ENCODE measurements at places on chromosomes 1 and 21.
A peak's percentile ranks its signal among the peaks of the same experiment; 100 is the strongest.

- DNase-seq, result no peak
These were observed 13.3 kb upstream of the TTF2 start for GRCh38 chr1:117046781-117047180.

DNA sequence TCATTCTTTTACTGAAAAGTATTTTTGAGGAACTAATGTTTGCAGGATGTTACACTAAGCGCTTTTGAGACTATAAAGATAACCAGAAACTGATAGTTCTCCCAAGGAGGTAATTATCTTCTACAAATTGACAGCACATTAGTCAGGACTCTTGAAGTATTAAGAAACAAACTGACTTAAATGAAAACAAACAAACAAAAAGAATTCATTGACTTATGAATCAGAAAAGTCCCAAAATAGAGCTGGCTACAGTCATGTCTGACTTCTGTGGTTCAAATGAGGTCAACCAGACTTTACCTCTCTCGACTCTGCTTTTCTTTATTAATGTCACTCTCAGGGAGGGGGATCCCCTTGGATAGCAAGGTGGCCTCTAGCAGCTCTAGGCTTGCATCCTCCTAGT lies 296.8 kb downstream of the TPR start:
- DNase-seq, result no peak

DNA sequence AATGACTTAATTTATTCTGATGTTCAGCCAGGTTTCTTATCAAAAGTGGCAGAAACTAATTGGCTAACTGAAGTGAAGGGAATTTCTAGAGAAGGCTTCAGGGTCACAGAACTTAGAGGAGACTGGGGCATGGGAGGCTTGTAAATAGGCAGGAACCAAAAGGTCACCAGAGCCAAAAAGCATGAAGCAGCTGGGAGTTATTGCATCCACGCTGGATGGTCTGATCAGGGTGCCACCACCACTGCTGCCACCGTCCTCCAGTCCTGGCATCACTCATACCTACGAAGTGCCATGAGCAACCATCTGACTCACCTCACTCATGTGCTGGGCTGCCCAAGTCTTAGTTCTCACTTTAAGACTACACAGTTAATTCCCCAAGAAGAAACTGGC lies 82.5 kb upstream of the DPH5 start:
- no peak for DNase-seq

DNA sequence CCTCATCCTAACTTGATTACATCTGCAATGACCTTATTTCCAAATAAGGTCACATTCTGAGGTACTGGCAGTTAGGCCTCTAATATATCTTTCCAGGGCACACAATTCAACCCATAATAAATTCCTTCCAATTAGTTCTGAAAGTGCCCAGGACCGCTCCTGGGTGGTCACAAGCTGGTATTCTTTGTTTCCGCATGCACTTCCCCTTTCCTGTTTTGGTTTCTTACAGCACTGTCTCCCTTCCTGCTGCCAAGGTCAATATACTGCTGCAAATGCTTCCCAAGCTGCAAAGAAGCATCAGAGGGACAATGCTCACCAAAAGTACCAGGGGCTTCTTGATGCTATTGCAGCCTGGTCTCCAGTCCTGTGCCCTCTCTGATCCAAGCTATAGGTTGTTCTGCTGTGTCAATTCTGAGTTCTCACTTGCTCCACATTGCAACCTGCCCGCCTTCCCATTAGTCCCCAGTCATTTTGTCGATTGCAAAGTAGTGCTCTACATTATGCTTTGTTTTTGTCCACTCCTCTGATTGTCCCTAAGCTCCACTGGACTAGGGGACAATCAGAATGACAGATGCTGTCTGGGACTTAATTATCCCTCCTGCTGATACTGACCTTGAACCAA lies 13.9 kb upstream of the XPR1 start:
- DNase-seq, result no peak

GRCh38 chr1:199590708-199591107 lies 436.8 kb upstream of the NR5A2 start:
- no peak for DNase-seq

DNA sequence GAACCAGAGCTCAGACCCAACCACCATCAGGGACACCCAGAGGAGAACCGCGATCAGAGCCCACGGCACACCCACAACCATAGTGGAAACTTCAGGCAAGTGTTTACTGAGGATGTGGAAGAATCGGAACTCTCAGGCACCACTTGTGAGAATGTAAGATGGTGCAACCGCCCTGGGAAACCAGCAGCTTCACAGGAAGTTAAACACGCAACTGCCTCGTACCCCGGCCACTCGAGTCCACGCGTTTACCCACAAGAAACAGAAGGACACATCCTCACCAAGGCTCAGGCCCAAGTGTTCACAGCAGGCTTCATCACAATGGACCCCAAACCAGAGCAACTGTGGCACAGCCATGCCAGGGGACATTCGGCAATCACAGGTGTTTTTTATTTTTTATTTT lies 51.4 kb upstream of the COL6A2 start:
- no peak for DNase-seq

GRCh38 chr1:54791880-54792522 lies 9.1 kb downstream of the TTC22 start:
- DNase-seq, result no peak

- no peak for DNase-seq
These were observed 47.9 kb upstream of the BCAR3 start for GRCh38 chr1:93729502-93729901.

GRCh38 chr1:40267767-40268187 lies 9.7 kb downstream of the ZMPSTE24 start:
- peak; percentile 92 for DNase-seq

DNA sequence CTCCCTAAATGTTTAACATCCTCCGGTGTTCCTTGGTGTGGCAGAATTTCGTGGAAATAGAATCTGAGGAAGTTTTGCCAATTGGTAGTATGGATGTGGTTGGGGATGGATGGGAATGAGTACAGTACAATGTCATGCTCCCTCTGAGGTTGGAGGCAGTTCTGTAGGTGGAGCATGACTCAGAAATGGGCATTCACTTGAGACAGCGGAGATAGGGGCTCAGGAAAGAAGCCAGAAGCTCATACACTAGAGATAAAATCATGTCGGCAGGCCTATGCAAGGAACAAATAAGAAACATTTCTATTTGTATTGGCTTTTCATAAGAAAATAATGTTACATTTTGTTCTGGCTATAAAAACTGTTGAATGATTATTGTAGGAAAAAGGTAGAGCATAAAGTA lies 196.0 kb downstream of the URB2 start:
- DNase-seq, result no peak

GRCh38 chr1:234913278-234913649 lies 215.4 kb downstream of the TOMM20 start:
- no peak for DNase-seq

DNA sequence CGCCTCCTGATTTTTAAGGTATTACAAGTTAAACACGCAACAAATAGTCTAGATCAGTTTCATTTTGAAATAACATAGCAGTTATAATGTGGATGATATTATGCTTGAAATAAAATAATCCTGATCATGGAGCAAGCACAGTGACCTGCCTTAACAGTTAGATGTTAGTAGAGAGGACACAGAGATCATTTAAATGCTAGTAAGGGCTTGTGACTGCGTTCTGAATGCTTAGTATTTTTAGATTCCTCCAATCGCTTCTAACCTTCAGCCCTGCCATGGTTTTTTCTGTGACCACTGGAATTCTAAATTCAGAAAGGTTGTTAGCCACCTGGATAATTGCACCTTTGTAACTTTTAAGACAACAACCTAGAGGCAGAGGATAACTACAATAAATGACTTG lies 46.4 kb downstream of the KIF26B start:
- DNase-seq, result no peak

DNA sequence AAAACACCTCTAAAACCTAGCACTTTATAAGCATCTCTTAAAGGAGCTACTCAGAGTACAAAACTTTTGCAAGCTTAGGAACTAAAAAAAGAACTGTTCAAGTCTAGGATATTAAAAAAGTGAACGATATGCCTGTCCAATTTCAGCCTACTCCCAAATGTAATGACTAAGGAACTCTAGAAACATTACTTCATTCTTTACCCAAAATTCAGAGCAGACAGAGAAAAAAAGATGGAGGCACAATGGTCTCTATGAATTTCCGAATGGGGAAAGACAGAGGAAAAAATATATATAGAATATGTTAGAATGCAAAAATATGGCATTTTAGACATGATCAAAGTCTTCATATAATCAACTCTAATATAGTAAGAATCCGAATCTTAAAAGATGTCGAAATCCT lies 61.2 kb downstream of the TP53BP2 start:
- DNase-seq, result no peak

GRCh38 chr1:226454349-226454748 lies 46.5 kb upstream of the PARP1 start:
- DNase-seq, result no peak

DNA sequence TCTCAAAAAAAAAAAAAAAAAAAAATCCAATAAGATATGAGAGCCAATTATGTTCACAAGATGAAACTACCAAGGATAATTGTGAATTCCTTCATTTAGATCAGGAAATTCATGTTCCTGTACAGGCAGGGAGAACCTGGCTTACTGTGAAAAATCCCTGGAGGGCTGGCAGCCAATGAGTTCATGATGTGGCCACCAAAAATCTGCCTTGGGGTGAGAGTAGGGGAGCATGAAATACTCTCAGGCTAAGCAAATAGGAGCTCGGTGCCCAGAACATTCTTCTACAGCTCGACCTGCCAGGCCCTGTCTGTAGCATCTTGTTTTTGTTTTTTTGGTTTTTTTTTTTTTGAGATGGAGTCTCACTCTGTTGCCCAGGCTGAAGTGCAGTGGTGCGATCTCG lies 50.1 kb downstream of the PIK3CD start:
- no peak for DNase-seq

DNA sequence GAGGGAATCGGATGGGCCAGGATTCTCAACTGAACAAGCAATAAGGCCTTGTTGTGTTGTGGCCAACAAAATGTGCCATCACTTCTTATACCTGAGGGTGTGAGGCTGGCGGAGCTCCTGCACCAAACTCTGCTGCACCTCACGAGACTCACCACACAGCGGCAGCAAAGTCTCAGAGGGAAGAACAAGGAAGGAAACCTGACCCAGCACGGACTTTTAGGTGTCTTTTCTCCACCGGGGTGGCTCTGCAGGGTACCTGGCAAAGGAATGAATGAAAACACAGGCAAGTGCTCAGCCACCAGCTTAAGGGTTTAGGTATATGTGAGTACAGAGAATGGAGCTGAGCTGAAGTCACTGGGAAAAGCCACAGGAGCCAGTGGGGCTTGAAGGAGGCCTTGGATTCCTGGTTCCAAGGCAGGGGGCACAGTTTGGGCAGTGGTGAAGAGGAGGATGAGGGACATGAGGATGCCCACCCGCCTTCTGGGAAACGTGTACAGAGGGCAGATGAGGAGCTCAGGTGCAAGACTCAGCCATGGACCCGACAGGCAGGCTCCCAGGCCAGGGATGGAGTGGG lies 31.1 kb upstream of the HSD3B1 start:
- DNase-seq, result peak; percentile 19

GRCh38 chr1:63827411-63828321 lies 53.8 kb downstream of the ROR1 start:
- peak; percentile 79 for DNase-seq

GRCh38 chr1:19436716-19437476 lies 48.4 kb downstream of the CAPZB start:
- DNase-seq, result no peak

GRCh38 chr1:4794020-4794780 lies 139.8 kb downstream of the AJAP1 start:
- no peak for DNase-seq

DNA sequence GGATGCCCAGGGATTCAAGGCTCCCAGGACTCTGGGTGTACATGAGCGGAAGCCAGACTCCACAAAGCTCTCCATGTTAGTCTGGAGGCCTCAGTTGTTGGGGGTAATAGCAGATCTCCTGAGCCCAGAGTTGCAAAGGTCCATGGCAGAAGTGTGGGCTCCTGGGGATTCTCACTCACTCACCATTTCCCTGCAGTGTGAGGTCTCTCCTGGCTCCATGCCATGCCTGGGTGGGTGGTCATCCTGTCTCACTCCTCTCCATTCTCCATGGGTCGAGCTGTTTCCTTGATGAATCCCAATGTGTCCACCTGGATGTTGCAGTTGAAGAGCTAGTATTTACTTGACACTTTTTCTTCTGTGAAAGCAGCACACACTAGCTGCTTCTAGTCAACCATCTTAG lies 156.8 kb upstream of the LRRC7 start:
- DNase-seq, result no peak

DNA sequence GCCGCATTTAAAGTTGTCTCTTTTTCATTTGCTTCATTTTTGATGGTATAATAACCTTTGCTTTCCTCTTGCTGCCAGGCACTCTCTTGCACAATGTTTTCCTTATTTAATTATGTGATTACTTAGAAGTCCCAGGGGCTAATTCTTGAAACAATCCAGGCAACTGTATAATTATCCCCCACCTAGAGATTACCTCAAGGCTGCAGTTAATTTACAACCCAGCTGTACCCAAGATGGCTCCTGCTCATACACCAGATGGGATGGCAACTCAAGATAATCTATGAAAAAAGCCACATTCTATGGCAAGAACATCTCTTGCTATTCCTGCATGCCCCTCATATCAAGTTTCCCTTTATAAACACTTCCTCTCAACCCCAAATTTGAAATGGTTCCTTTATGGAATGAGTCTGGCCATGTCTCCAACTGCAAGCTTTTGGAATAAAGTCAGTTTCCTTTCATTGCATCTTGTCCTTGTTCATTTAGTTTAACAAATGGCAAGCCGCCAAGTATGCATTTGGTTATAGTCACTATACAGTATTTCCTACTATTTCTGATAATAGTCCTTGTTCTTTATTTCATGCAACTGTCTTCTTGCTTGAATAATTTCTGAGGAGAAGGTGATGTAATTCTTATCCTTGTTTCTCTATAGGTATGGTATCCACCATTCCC lies 1042.6 kb downstream of the PLA2G4A start:
- DNase-seq, result peak; percentile 1

GRCh38 chr1:32106663-32107275 lies 1.1 kb upstream of the KPNA6 start:
- no peak for DNase-seq

GRCh38 chr1:98327220-98327861 lies 334.2 kb upstream of the SNX7 start:
- DNase-seq, result peak; percentile 81

- DNase-seq, result no peak
These were observed 9.6 kb downstream of the DIP2A start for GRCh38 chr21:46468108-46468774.

DNA sequence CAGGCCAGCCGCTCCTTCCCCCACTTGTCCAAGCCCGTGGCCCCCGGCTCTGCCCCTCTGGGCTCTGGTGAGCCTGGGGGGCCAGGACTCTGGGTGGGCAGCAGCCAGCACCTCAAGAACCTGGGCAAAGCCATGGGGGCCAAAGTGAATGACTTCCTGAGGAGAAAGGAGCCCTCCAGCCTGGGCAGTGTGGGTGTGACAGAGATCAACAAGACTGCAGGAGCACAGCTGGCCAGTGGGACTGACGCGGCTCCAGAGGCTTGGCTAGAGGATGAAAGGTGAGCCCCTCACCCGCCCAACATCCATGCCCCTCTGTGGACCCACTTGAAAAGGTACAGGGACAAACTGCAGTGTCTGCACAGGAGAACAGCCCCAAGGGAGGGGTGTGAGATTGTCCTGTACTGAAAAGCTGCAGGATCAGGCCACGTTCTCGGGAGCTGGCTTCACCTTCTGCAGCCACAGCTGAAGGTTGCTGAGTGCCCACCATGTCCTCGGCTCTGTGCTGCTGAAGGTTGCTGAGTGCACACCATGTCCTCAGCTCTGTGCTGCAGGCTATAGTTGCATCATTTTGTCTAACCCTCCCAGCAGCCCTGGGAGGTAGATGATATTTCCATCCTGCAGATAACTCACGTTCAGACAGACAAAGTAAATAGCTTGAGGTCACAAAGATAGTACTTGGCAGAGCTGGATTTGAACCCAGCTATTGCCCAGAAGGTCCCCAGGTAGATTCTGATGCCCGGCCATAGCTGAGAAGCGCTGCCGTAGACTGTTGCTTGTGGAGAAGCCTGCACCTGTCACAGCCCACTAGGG lies 618 bp downstream of the C1orf226 start:
- no peak for DNase-seq

All from fibroblast of skin of scalp (primary cell).